Naive thymus-derived CD8-positive, alpha-beta T cell (primary cell): ENCODE measurements at places on chromosomes 12 and 14.

DNA sequence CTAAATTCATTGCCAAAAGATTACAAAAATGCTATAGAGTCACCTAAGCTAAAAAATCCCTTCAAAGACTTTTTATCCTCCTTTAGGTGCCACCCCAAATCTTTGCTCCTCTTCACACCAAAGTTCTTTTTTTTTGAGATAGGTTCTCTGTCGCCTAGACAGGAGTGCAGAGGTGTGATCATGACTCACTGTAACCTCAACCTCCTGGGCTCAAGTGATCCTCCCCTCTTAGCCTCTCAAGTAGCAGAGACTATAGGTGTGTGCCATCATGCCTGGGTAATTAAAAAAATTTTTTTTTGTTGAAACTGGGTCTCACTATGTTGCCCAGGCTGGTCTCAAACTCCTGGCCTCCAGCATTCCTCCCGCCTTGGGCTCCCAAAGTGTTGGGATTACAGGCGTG lies 47.9 kb downstream of the WDHD1 start:
- DNase-seq: no peak

DNA sequence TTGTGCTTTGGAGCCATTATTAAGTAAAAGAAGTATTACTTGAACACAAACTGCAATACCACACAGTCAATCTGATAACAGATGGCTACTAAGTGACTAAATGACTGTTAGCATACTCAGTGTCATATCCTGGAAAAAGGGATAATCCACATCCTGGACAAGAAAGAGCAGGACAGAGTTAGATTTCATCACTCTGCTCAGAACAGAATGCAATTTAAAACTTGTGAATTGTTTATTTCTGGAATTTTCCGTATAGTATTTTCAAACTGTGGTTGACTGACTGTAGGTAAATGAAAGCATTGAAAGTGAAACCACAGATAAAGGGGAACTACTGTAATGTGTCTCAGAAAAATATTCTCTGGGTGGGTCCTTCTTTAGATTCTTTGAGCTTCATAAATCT lies 458.8 kb downstream of the TMEM117 start:
- no peak for DNase-seq

DNA sequence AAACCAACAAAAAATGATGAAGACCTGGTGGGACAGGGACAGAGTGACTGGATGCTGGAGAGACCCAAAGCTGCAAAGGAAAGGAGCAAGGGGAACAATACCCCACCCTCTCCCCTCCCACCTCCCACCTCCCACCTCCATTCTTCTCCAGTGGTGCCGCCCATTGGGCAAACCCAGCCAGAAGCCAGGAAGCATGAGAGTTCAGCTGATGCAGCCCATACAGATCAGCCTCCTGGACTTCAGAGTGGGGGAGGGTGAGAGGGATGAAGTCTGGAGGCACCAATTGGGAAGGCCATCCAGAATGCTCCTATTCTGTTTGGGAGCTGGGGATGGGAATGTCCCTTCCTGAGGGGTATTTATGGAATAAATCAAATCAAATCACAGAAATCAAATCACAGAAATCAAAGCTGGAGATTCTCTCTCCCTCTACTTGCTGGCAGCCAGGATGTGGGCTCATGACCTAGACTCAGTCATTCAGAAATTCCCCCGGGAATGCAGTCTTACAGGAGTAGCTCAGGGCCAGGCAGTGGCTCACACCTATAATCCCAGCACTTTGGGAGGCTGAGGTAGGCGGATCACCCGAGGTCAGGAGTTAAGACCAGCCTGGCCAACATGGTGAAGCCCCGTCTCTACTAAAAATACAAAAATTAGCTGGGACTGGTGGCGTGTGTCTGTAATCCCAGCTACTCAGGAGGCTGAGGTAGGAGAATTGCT lies 31.1 kb downstream of the IRF2BPL start:
- no peak for DNase-seq

- DNase-seq: peak; percentile 74
Observed at GRCh38 chr12:121795034-121795968, 1.8 kb upstream of the RHOF start.

DNA sequence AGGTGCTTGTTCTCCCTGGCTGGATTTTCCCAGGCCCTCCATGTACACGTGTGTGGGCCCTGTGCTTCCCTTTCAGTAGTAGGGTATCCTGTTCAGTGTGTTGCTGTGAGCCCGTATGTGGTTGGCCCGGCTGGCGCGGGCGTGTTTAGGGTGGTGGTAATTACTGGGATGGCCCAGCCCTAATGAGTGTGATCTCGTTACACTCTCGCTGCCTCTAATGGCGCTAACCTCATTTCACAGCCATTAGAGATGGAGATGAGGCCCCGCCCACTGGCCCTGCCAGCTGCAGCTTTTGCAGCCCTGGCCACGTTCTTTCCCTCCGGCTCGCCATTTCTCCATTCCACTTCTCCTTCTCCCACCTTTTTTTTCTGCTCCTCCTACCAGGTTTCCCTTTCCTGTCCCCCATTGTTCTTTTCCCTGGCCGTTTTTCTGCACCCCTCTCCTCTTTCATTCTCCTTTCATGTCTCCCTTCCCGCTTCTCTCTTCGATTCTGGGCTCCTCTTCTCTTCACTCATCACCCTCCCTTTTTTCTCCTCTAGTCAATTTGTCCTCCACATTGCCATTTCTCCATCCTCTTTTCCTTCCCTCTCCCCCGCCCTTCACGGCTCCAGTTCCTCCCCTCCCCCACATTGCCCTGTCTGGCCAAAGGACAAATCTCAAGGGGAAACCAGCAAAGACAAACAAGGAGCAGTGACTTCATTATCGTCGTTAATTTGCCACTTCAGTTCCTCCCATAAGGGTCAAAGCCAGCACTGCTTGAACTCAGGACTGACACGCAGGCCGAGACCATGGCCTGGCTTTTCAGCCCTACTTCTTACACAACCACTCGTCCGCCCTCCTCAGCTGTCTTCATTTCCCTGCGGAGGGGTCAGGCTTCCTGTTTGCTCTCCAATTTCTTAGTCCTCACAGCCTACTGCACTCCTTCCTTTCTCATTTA lies 6.8 kb downstream of the ZFHX2 start:
- DNase-seq: no peak

DNA sequence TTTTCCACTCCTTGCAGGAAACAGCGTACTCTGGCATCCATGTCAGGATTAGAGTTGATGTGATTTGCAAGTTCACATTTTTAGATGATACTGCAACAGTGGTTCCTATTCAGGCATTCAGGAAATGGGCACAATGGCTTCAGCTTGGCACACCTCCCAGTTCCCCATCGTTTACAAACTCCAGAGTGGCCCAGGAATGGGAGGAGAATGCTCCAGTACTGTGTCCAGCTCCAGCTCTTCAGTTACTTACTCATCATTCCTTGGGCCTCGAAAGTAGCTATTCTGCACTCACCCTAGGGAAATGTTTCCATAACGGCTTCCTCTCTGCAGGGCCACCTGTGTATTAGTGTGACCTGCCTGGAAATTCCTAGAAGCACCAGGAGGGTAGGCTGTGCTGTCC lies 239.7 kb upstream of the RGS6 start:
- no peak for DNase-seq

GRCh38 chr14:91078095-91078737 lies 17.8 kb upstream of the RPS6KA5 start:
- DNase-seq: peak; percentile 68

DNA sequence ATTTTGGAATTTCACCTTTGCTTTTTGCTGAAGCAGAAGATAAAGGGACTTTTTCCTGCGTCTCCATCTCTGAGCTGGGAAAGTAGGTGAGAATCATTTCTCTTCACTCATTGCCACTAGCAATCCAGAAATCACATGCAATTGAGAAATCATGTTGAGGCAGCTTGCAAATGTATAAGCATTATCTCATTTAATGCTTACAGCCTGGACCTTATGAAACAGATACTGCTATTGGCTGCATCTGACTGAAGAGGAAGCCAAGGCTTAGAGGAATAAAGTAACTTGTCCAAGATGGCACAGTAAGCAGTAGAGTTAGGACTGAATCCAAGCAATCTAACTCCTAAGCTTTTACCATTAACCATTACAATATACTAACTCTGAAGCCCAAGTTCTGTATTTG lies 122.4 kb downstream of the FIGNL2 start:
- no peak for DNase-seq

GRCh38 chr12:108308395-108309085 lies 30.6 kb downstream of the CMKLR1 start:
- DNase-seq: no peak

DNA sequence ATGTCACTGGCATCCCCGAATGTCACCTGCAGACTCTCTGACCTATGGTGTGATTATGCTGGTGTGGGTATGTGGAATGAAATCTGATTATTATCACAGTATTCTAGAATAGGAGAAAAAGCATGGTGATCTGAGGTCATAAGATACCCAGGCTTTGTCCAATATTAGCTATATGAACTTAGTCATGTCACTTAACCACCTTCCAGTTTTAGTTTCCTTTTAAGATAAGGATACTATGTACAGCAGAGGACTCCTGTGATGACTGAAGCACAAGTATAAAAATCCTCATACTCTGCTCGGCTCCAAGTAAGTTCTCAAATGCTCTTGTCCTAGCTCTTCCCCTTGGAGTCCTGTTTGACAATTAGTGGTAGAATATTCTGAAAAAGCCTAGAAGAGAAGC lies 2.8 kb downstream of the GNS start:
- no peak for DNase-seq

- DNase-seq: no peak
Observed at GRCh38 chr12:5624486-5625272, 192.8 kb downstream of the NTF3 start.

- DNase-seq: peak; percentile 20
Observed at GRCh38 chr12:55829967-55830600, 697 bp upstream of the DNAJC14 start.

DNA sequence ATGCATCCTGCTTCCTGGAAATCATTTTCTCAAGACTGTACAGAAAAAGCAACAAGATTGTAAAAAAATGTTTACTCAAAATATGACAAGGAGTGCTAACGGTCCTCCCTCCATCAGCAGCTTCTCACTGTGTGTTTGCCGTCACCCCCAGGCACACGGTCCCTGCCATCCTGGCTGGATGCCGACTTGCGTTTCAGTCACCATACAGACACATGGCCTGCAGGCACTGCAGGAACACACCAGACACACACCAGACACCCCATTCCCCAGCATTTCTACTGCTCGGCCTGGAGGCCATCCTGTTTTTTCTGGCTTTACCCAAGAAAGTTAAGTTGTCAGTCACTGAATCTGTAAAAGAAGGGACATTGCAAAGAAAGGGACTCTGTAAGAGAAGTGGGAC lies 10.8 kb downstream of the KCNK10 start:
- no peak for DNase-seq

- no peak for DNase-seq
Observed at GRCh38 chr12:125090437-125090836, 25.2 kb downstream of the AACS start.

- DNase-seq: no peak
Observed at GRCh38 chr12:92078167-92079053, 67.2 kb downstream of the BTG1 start.

GRCh38 chr12:46449316-46449715 lies 76.7 kb upstream of the SLC38A2 start:
- DNase-seq: peak; percentile 18

- DNase-seq: no peak
Observed at GRCh38 chr12:79844693-79845092, 90.2 kb downstream of the PPP1R12A start.

DNA sequence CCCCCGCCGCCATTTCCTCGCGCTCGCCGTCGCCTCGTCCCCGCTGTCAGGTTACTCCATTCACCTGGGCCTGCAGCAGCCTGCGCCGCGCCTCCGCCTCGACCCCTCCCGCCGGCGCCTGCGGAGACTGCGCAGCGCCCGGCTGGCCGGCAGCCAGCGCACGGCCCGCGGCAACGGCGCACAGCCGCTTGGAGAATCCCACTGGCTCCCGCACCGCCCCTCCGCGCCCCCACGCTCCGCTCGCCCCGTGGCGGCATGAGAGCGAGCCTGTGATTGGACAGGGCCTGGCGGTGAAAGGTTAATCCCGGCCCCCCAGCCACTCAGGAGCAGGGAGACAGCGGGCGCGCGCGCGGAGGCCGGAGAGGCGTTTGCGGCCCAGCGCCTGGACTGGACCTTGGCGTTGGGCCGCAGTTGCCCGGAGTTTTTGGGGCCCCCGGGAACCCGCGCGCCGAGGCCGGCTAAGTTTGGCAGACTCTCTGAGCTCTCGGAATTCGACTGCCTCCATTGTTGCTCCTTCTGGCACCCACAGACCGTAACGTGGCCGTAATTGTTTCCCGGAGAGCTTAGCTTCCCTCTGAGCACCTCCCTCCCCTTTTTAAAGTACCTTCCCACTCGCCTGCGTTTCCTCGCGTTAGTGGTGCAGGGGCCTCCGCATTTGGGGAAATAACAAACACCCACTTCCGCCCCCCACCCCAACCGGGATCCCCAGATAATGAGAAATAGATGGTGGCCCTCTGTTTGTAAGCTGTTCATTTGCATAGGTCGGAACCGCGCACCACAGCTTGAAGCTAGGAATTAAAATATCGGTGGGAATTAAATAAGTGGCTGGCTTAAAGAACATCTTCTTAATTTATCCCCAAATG lies at the start of gene DICER1:
Gene DICER1 (minus strand): TSS at position 203 of the 863 bp plus-strand sequence. CDS start 24,071 bp downstream, outside the sequence.
- DNase-seq: peak; percentile 99

GRCh38 chr12:29050503-29050902 lies 98.6 kb upstream of the FAR2 start:
- no peak for DNase-seq
